ENCODE measurements at places on chromosomes 4 and X. TPM values are rescaled to one million over a fixed set of nuclear protein-coding genes. Genes with fewer than 3 reads are reported as not detected.

GRCh38 chr4:139973015-139973414 lies 181.0 kb downstream of the MAML3 start:
- no peak for DNase-seq

DNA sequence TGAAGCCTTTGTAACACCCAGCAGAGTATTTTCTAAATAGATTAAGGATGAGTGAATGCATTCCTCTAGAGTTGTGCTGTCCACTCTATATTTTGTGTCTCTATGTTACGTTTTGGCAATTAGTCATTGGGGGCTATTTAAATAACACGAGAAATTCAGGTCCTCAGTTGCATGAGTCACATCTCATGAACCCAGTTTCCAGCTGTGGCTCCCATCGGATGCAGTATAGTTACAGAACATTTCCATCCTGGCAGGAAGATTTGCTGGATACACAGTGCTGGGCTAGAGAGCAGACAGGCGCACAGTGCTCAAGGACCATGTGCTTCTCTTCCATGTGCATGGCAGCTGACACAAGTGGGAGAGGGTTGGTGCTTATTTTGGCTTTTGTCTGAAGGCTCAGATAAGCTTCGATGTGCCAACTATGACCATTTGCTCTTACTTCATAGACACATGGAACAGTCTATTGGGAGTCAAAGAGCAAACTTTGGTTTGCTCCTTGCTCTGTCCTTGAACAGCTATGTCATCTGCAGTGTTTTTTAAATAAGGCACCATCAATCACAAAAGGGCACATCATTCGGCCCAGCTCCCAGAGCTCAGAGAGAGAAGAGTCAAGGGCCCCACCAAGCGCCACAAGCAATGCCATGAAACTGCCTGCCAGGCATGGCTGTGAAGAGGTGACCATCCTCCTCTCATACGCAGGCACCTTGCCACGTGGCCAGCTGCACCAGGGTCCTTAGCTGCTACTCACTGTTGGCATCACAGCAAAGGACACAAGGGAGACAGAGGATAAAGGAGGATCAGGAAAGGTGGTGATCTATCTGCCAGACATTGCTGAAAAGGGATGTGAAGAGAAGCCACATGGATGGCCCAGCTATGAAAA lies 8.1 kb upstream of the STS start:
- DNase-seq, result no peak

- no peak for DNase-seq
Measured at GRCh38 chr4:41297832-41298231, 41.1 kb downstream of the UCHL1 start.

GRCh38 chr4:6325788-6326290 lies 56.2 kb downstream of the WFS1 start:
- no peak for DNase-seq

GRCh38 chr4:40629401-40630334 lies at the start of gene RBM47:
RBM47 (minus strand) TSS chr4:40629864; CDS start chr4:40438893, 190,971 bp downstream.
- DNase-seq, result peak; percentile 78

GRCh38 chrX:68307769-68308168 lies 125.5 kb downstream of the OPHN1 start:
- DNase-seq, result no peak

DNA sequence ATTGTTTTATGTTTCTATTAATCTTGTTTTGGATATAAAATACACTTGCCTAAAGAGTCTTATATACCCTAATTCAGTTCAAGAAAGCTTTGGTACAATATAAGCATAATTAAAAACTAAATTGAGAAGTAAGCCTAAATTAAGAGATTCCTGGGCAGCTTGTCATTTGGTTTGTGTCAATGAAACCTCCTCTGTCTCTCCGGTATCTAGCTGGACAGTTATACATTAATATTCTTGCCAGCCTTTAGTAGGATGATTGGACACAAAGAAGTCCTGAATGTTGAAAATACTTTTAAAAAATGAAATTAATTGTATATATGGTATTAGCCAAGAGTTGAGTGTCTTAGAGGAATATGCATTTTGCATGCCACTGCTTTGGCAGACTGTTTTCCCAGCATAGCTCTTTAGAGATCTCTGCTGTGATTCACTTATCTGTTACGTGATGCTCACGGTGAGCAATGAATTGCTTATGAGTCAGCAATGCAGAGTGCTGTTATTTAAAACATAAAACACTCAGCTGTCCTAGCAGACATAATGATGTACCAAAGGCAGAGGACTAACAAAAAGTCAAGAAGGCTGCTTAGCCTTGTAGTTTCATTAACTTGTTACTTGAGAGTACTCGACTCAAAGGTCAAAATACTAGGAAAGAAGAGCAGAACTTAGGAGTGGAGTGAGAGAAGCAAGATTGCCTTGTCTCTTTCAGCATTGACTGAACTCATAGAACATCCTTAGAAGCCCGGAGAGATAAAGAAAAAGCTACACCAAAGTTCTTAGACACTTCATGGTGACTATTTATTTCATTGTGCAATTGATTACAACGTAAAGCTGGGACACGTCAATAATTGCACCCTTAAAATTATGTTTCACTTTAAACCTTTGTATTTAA lies 1296.1 kb upstream of the PCDH7 start:
- DNase-seq, result no peak

DNA sequence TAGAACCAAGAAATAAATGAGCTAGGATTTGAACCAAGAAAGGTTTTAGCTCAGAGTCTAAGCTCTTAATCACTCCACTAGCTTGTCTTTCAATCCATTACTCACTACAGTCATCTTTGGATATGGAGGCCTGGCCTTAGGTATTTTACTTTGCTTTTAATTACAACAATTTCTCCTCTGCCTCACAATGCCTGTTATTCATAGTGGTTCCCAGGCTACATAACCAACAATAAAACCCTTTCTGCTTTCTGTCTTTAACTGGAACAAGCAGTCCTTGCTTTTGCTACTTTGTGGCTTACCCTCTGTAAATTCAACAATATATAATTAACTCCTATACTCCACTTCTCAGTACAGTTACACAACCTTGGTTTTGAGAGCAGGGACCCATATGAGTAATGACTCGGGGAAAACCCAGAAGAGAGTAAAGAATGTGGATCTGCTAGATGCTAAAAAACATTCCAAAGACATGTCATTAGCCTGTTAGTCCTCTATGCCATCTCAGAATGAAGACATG lies 94.7 kb upstream of the NAP1L5 start:
- DNase-seq, result no peak

DNA sequence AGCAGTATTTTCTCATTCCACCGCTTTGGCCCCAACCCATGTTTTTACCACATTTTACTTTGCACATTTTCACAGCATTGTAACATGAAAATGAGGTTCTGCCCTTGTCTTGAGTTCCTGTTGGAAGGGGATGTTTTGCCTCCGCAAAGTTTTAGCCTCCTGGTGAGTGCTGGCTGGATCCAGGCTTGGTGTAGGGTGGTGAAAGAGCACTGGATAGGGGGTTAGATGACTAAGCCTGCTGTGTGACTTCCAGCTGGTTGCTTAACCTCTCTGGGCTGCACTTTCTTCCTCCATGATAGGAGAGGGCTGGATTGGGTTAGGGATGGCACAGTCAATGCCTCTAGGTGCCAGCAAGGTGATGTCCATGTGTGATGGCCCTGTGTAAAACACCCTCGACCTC lies 28.9 kb downstream of the CYTL1 start:
- no peak for DNase-seq

The SUPT20HL1 gene
- 0.10 TPM for polyA plus RNA-seq

The OCIAD2 gene
- 125 TPM for polyA plus RNA-seq

The CENPE gene
- polyA plus RNA-seq, result 5.9 TPM
